ENCODE measurements at places on chromosomes 12 and 14. TPM values are rescaled to one million over a fixed set of nuclear protein-coding genes. Genes with fewer than 3 reads are reported as not detected.

- no peak for DNase-seq
- H3K27ac ChIP-seq = peak overlapping the region; percentile 94
- H3K36me3 ChIP-seq = no peaks in the 10 kb centered on the region
These were observed 2.7 kb upstream of the SAMD4A start for GRCh38 chr14:54564071-54564867.

DNA sequence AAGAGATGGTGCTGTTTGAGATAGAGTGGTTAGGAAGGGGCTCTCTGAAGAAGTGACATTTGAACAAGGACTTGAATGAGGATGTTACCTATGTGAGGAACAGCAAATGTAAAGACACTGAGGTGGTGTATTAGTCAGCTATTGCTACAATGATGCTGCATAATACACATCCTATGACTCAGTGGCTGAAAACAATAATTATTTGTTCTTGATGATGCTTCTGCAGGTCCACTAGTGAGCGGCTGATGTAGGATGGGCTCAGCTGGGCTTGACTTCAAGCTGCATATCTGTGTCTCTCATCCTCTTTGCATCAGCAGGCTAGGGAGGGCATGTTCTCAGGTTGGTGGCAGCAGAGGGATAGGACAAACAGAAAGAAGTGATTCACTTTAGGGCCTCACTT is 21.4 kb upstream of the CLMN start:
- H3K36me3 ChIP-seq = no peaks in the 10 kb centered on the region
- DNase-seq = no peak
- H3K4me1 ChIP-seq = no peaks in the 10 kb centered on the region
- H3K27ac ChIP-seq = no peak overlapping the region
- H3K4me3 ChIP-seq = no peak overlapping the region

DNA sequence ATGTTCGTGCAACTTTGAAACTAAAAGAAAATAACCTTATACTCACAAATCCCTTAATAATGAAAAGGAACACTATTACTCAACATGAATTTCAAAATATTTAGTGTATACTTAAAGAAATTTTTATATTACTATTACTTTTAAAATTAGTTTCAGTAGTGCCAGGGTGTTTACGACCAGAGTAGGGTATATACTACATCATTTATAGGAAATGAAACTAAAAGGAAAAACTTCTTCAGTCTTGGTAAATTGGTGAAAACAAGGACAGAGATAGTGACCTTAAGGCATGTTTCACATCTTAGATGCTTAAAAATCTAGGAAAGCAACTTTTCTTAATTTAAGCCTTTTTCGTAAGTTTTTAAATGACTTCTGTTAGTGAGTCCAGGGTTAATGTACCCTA is 4.5 kb downstream of the USP15 start:
- H3K4me1 ChIP-seq = peaks cover 85% of the 10 kb centered on the region
- H3K36me3 ChIP-seq = no peaks in the 10 kb centered on the region
- no peaks in the 10 kb centered on the region for H3K27me3 ChIP-seq
- H3K4me3 ChIP-seq = no peak overlapping the region

DNA sequence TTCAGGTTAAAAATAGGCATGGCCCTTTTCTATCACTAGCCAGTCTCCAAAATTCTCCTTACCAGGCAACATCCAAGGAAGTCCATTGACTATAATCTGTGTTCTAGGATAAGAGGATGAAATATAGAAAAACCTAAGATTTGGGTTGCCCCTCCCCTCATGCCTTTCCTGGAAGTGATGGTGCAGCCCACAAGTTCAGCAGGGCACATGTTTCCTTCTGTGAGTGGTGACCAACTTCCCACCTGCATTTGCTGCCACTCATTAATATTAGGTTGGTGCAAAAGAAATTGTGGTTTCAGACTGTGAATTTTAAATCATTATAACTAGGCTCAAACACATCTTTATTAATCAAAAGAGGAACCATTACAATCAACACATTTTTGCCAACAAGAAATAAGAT is 250.5 kb upstream of the FKBP4 start:
- no peak overlapping the region for H3K27ac ChIP-seq
- H3K27me3 ChIP-seq = no peaks in the 10 kb centered on the region

- no peaks in the 10 kb centered on the region for H3K36me3 ChIP-seq
- DNase-seq = no peak
- no peaks in the 10 kb centered on the region for H3K27me3 ChIP-seq
- H3K4me1 ChIP-seq = peaks cover 7% of the 10 kb centered on the region
These were observed 11.2 kb downstream of the C2CD5 start for GRCh38 chr12:22533155-22533554.

GRCh38 chr12:120075034-120075616 is 41.4 kb downstream of the RAB35 start:
- peak; percentile 25 for DNase-seq
- no peaks in the 10 kb centered on the region for H3K4me1 ChIP-seq
- H3K27me3 ChIP-seq = no peaks in the 10 kb centered on the region
- H3K36me3 ChIP-seq = no peaks in the 10 kb centered on the region
- no peak overlapping the region for H3K27ac ChIP-seq
- no peak overlapping the region for H3K4me3 ChIP-seq

DNA sequence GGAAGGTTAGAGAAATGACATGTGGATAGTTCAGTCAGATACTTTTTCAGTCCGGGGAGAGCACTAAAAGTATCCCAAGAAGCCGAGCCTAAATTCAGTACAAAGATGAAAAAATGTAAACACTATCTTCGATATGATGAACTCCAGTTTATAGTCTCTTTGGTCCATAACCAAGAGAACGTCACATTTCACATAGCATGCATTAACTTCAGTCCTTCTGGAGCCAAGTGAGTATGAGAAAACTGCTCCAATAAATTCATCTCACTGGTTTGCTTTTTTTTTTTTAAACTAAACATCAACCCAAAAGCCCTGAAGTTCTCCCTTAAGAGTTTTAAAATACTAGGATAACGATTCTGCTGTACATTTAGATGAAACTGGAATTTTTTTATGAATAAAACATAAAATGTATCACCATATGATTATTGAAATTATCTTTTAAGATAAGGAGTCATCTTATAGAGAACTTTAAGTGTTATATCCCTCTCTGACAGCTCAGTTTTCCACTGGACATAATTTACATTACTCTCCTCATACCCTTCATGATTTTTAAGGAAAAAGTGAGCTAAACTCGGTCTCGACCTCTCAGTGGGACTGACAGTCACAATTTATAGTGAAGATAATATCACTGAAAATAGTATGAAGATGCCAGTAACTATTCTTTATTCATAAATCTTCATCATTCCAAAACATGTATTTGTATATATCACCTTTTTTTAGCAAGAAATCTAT is 841.5 kb upstream of the FLRT2 start:
- no peak overlapping the region for H3K27ac ChIP-seq
- no peak for DNase-seq
- H3K4me1 ChIP-seq = no peaks in the 10 kb centered on the region
- H3K36me3 ChIP-seq = no peaks in the 10 kb centered on the region
- no peak overlapping the region for H3K4me3 ChIP-seq
- H3K27me3 ChIP-seq = no peaks in the 10 kb centered on the region

DNA sequence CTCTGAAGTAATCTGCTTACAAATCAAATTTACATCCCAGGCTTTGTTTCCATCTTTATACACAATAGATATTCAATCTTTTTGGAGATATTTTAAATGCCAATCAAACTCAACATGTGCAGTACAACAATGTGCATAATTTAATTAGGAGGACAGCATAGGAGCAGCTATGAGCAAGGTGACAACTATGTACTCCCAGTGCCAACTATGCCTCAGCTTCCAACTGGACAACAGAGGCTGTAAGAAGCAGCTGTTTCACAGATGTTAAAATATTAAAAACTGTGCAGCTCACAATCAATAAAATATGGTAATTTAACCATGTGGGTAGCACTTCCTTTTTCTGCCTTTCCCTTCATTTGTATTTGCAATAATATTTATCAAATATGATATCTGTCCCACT is 99.9 kb downstream of the ST8SIA1 start:
- H3K4me1 ChIP-seq = no peaks in the 10 kb centered on the region
- H3K27me3 ChIP-seq = no peaks in the 10 kb centered on the region
- no peaks in the 10 kb centered on the region for H3K36me3 ChIP-seq
- no peak overlapping the region for H3K27ac ChIP-seq
- H3K4me3 ChIP-seq = no peak overlapping the region

GRCh38 chr14:31465111-31465510 is 7.8 kb upstream of the DTD2 start:
- H3K4me1 ChIP-seq = peaks cover 8% of the 10 kb centered on the region
- no peaks in the 10 kb centered on the region for H3K36me3 ChIP-seq
- H3K27ac ChIP-seq = no peak overlapping the region
- H3K27me3 ChIP-seq = no peaks in the 10 kb centered on the region
- no peak for DNase-seq

GRCh38 chr14:54209511-54210250 is 187.1 kb upstream of the CDKN3 start:
- no peak for DNase-seq
- no peak overlapping the region for H3K27ac ChIP-seq
- H3K4me3 ChIP-seq = no peak overlapping the region
- no peaks in the 10 kb centered on the region for H3K36me3 ChIP-seq
- H3K27me3 ChIP-seq = no peaks in the 10 kb centered on the region

GRCh38 chr12:15495746-15496145 is 173.4 kb downstream of the PTPRO start:
- H3K4me3 ChIP-seq = no peak overlapping the region
- peaks cover 5% of the 10 kb centered on the region for H3K27me3 ChIP-seq
- H3K27ac ChIP-seq = no peak overlapping the region
- no peaks in the 10 kb centered on the region for H3K4me1 ChIP-seq

The RD3L gene
- not detected for polyA plus RNA-seq

The ARMH4 gene
- 0.02 TPM for polyA plus RNA-seq
